ENCODE measurements at places on chromosomes 7 and 10.

- DNase-seq: peak; percentile 57
Observed at GRCh38 chr7:127347567-127348246, 44.8 kb downstream of the ZNF800 start.

DNA sequence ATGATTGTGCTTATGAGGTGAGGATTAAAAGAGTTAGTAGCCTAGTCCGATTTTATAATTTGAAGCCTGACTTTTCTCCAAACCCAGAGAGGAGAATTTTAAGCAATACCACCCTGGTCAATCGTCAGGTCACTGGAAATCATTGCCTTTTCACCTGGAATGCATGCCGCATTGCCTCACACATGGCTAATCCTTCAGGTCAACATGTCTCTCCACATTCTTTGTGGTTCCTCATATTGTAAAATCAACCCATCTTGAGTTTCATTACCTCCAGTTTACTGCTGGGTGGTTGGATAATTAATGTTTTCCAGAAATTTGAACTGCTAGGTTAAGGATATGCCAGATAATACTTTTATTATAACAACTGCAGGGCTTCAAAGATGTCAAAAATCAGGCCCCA, 55.6 kb upstream of the SEMA3E start:
- no peak for DNase-seq

- DNase-seq: no peak
Observed at GRCh38 chr7:65992526-65992925, 10.5 kb upstream of the GUSB start.

- DNase-seq: no peak
Observed at GRCh38 chr10:70920519-70920918, 32.2 kb upstream of the PCBD1 start.

GRCh38 chr7:156475666-156476065, 164.9 kb upstream of the RNF32 start:
- DNase-seq: no peak

GRCh38 chr10:4596951-4597350, 229.1 kb upstream of the AKR1E2 start:
- DNase-seq: no peak

DNA sequence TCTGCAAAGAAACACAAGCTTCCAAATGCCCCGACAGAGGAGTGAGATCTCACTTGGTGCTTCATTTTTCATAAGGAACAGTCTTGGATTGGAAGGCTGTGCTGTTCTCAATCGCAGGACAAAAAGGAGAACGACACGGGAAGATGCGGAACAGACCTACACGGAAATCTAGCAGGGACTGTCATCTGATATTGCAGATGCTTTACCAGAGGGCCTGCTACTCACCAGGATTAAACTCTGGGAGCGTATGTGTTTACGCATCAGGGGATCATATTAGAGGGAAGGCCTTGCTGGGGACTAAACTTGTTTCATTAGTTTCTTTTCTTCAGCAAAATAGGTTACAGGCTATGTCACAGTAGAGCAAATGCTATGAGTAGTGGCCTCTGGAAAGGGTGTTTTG, 82.8 kb upstream of the EEPD1 start:
- no peak for DNase-seq

DNA sequence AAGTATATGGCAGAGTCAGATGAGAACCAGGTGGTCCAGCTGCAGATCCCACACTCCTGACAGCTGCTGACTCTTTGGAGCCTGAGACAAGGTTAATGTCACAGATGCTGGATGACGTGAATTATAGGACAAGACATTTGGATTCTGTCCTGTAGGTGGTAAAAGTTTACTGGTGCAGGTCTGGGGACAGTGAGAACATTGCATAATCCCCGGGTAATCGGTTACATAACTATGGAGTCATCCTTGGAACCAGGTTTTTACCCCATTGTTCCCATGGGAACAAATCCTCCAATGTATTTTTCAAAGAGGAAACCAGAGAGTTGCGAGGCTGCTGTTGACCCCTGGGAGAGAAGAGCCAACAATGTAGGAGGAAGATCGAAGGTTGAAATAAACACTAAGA, 27.5 kb upstream of the ZCCHC24 start:
- no peak for DNase-seq

DNA sequence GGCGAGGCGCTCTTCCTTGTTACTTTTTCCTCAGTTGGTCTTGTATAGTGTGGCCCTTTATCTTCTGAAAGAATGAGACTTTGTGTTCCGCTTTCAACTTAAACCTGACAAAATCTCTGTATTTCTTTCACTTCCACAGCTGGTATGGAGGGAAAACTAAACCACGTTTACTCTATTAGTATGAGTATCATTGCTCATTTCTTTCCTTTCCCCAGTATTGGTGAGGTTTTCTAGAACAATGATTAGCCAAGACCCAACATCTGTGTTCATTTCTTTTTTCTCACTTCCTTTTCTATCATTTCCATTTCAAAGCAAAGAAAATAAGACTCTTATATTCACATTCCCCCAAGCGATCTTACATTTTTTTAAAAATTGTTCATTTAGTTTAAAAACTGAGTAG, 165.3 kb downstream of the PAXIP1 start:
- no peak for DNase-seq

- DNase-seq: no peak
Observed at GRCh38 chr7:233249-234035, 41.1 kb downstream of the FAM20C start.

DNA sequence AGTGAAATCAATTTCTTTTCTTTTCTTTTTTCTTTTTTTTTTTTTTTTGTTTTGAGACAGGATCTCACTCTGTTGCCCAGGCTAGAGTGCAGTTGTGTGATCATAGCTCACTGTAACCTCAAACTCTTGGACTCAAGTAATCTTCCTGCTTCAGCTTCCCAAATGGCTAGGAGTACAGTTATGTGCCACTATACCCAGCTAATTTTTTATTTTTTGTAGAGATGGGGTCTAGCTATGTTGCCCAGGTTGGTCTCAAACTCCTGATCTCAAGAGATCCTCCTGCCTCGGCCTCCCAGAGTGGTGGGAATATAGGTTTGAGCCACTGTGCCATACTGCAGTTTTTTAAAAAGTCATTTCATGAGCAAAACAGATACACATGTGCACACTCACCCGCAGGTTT, 79.8 kb downstream of the ANK3 start:
- no peak for DNase-seq

GRCh38 chr10:10647331-10647730, 370.3 kb upstream of the CELF2 start:
- DNase-seq: no peak

- no peak for DNase-seq
Observed at GRCh38 chr7:26531926-26532325, 240.3 kb downstream of the SNX10 start.

DNA sequence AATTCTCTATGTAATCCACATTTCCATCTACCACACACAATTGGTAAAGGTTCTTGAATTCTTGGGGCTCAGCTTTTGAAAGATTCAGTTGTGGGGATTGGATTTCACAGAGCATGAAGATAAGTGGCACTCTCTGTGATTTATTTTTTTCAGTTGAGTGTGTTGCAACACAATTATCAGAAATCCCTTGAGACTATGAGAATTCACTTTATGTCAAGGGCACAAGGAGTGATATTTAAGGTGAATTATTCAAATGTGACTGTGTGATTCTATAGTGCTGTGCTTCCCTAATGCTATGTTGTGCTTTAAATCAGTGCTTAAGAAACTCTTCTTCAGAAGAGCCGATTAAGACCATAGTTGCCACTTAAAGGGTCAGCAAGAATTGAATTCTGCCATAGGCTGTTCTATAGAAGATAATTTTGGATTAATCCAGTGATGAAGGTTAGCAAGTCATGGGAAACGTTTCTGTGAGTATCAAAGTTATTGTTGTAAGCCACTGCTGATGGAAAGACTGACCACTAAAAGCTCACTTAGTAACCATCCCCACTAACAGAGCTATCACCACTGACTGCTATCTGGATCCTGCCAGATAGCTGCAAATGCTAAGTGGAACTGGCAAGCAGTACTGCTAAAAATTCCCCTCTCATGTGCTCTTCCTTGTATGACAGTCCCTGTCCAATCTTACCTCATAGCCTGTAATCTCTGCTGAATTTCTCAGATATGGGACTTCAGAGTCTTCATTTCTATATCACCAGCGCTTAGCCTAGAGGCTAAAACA, 134.0 kb upstream of the SEMA3D start:
- no peak for DNase-seq

DNA sequence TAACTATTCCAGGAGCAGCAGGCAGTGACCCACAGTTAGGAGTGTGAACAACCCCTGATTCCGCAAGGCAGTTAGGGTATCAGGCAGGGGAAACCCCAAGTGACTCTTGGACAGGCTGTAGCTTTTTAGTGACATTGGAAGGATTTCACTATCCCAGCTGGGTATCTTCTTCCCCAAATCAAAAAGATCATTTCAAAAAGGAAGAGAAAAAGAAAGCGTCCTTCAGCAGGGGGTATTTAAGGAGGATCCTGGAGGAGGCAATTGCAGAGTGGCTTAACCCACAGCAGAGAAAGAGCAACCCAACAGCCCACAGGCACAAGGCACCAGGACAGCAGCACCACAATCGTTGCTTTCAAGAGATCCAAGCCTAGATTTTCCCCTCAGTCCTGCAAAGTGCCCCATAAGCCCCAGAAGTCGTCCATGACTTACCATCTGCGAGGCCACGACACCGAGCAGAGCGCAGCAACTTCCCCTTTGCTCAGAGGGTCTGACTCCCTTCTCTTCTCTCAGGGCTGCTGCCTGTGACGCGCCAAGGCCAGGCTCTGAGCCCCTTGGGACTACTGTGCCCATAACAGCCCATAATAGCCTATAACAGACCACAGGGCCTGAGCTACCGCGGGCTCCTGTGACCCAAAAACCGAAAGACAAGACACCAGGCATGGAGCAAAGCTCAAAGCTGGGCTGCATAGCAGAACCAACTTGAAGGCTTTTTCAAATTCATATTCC, 19.8 kb downstream of the PIK3AP1 start:
- DNase-seq: no peak

DNA sequence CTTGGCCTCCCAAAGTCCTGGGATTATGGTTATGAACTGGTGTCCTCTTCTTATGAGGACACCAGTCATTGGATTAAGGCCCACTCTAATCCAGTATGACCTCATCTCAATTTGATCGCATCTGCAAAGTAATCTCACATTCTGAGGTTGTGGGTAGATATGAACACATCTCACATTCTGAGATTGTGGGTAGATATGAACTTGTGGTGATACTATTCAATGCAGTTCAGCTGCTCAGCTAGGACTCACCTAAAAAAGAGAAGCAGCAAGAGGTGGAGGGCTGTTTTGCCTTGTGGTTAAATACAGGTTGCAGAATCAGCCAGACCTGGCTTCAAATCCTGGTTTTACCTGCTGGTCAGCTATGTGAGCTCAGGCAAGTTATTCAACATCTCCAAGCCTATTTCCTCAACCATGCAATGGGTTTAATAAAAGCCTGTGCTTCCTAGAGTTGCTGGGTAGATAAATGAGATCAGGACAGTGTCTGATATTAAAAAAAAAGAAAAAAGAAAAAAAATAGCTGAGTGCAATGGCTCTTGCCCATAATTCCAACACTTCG, 8.5 kb upstream of the BAG3 start:
- no peak for DNase-seq
